HTR-8/SVneo (cell line): ENCODE measurements at places on chromosomes 16 and 17.
A peak's percentile ranks its signal among the peaks of the same experiment; 100 is the strongest.

DNA sequence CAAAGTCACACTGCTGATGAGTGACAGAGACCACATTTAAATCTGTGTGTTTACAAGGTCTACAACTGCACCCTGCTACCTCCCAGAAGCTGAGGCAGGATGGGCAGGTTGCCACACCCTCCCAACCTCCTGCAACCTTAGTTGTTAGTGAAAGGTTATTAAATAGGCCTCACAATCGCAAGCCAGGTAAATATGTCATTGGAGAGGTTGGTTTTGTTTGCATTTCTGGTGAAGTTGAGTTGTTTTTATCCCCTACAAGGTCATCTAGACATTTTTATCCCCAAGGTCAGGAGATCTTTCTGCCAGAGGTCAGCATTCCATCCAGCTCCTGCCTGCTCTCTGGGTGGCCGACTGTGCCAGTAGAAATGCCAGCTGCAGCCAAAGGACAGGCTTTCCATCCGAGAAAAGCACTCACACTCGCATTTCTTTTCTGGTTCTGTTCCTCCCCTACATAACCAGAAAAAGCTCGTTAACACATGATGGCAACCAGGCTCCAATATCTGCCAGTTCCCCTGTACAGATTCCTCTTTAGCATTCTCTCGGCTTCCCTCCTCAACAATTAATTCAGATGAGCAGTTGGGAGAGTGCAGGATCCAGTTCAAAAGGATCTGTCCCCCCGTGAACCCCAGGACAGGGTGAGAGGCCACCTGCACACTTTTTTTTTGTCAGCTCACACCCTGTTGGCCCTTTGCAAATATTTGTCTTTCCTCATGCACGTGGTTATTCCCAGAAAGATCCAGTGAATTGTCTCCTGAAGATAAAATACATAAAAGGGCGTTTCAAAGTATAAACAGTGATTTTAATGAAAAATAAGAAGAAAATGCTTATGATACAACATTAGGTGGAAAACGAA is 562.8 kb downstream of the MAF start:
- no peak for DNase-seq

DNA sequence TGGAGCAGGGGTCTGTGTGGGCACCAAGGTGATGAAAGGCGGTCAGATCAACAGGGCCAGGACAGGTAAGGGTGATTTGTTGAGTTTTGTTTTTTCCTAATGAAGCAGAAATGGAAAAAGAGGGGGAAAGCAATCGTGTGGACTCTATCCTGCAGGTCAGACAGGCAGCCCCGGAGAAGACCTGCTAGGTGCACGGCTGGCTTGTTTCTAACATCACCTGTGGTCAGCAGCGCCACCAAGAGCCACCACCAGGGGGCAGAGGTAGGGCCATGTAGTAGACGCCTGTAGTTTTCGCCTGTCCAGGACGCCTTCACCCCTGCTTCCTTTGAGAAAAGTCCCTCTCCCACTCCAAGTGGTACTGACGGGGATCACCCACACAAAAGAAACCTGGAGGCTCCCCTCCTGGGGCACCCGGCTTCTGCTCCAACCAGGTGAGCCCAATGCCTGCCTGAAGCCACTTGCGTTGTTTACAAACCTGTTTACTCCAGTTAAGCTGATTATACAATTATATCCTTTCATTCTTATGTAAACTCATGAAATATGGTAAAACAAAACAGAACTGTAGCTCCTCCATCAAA is 54.2 kb upstream of the SEC14L1 start:
- peak; percentile 92 for DNase-seq

GRCh38 chr17:40063187-40063771 is 514 bp downstream of the THRA start:
- no peak for DNase-seq

GRCh38 chr17:14302091-14302430 is 1.2 kb downstream of the HS3ST3B1 start:
- DNase-seq, result peak; percentile 13

- DNase-seq, result no peak
These were observed 27.1 kb upstream of the DBNDD1 start for GRCh38 chr16:90046122-90046970.

DNA sequence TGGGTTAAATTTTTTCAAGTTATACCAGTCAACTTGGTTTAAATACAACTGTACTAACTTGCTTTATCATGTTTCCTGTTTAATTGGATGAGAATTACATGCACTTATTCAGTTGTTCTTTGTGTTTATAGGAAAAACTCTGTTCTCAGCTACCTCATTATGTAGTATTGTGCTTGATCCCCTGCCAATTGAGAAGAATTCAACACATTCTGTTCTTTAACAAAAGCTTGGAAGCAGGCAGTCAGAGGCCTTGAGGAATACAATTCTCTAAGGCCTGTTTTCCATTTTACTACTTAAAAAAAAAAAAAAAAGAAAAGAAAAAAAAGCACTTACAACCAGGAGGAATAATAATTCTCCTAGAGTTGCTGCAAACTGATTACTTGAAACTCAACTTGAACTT is 60.6 kb upstream of the CMIP start:
- DNase-seq, result no peak

DNA sequence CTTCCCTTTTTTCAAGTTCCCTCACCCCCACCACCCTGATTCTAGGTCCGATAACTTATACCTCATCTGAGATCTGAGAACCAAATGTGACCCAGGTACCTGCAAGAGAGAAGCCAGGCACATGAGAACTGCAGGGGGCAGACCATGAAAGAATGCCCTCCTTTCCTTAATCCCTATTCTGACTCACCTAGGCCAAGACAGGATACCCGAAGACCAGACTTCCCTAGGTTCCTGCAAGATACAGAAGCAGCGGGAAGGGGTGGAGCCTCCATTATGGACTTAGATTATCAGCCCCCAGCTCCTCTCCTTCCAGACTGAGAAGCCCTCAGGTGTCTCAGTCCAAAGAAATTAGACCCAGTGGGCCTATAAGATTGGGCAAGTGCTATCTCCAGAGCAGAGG is 2.1 kb downstream of the KCNAB3 start:
- DNase-seq, result no peak
